Stimulated activated CD8-positive, alpha-beta memory T cell treated with anti-CD3 and anti-CD28 coated beads, Interleukin-7, amount 100 ng/mL, for 48 hours (primary cell): ENCODE measurements at places on chromosomes 5 and 9.

DNA sequence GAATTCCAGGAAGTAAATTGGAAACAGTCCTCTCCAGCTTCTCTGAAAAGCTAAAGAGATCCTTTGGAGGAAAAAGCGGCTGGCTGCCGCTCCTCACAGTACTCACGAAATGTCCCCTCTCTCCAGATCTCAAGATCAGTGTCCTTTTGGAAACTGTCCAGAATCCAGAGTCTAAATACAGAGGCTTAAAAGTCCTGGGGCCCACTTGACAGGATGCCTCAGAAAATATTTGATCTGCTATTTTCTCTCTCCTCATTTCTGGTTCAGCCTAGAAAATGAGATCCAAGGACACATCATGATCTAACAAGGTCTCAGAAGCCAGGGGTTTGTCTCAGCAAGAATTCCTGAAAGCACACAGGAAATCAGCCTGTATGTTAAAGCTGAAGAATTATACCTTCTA, 7.2 kb downstream of the C1QTNF2 start:
- DNase-seq: no peak

GRCh38 chr9:29211580-29212396, 1638.5 kb upstream of the C9orf72 start:
- peak; percentile 20 for DNase-seq

DNA sequence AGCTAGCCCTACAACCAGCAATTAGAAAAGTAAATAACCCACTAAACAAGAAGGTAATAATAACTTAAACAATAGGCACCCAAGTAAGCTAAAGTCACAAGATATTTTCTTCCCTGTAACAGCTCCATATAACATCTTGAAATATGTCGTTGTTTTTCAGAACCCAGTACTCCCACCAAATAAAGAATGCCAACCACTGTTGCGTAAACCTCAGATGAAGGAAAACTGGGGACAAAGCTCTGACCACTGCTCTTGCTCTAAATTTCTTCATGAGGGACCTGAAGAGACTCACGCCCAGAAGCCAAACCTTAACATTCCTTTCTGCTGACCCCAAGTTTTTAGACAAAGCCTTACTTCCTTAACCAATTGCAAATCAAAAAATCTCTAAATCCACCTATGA, 267.7 kb upstream of the GAS1 start:
- no peak for DNase-seq

- no peak for DNase-seq
Measured at GRCh38 chr5:158943057-158943456, 156.7 kb downstream of the EBF1 start.

DNA sequence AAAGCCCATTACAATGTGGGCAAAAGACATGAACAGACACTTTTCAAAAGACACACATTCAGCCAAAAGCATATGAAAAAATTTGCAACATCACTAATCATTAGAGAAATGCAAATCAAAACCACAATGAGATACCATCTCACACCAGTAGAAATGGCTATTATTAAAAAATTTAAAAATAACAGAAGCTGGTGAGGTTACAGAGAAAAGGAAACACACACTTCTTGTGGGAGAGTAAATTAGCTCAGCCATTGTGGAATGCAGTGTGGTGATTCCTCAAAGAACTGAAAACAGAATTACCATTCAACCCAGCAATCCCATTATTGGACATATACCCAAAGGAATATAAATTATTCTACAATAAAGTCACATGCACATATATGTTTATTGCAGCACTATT, 585.2 kb upstream of the TUSC1 start:
- DNase-seq: no peak

DNA sequence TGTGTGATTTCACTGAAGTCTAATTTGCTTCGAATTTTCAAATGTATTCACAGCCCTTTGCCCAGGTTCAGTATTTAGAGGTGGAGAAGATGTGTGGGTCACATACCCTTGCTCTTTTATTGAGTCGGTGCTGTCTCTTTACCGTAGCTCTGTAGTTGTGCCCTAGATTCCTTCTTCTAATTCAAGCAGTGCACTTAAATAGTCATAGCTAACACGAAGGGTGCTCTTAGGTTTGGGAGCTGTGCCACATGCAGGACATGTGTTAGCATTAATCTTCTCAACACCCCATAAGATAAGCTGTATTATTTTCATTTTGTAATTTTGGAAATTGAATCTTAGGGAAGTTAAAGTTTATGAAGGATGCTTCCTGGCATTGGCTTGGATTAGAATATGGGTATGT, 293.3 kb downstream of the MAST4 start:
- DNase-seq: no peak

DNA sequence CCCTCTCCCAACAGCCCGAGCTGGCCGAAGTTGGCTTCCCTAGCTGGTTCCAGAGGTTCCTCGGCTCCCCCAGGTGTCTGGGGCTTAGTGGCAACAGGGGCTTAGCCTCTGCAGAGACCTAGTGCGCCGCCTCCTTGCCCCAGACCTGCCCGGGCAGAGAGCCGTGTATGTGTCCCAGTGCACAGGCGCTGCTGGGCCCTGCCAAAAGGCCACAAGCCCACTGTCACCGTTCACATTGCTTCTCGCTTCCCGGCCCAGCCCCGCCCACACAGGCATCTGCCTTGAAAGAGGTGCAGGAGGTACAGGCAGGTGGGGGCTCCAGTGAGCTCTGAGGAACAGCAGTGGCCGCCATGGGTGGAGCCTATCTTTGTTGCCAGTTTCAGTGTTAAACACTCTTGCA, 2.5 kb upstream of the CACFD1 start:
- no peak for DNase-seq

GRCh38 chr5:171624396-171624795, 161.2 kb upstream of the SMIM23 start:
- DNase-seq: no peak

DNA sequence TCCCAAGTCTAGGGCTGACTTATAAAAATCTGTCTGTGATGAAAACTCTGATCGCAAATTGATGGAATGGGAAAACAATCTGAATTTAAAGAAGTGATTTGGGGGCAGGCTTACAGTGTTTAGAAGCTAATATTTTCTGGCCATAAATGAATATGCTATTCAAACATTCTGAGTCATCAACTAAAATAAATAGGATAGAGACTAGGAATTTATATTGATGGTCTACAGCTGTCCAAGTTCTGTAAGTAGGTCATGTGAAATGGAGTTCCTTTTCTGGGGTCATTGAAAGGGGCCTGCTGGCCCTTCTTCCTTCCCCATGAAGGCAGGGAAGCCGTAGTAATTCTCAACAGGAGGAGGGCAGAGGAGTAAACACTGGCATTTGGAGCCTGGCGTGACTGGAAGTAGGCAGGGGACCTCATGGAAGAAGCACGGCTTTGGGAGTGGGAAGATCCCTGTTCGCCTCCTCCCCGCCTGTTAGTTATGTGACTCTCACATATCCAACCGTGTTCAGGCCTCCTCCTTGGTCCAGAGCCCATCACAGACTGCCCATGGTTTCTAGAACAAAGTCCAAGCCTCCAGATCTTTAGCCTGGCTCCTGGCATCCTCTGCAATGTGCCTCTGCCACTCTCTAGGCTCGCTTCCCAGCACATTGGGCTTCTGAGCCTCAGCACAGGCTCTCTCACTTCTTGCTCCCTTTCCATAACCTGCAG, 31.7 kb downstream of the ALG2 start:
- DNase-seq: no peak

- DNase-seq: no peak
Measured at GRCh38 chr9:98977246-98977714, 33.6 kb downstream of the COL15A1 start.

GRCh38 chr5:143501310-143502044, 98.0 kb upstream of the NR3C1 start:
- no peak for DNase-seq

GRCh38 chr9:114344188-114344566, 14.5 kb downstream of the ORM2 start:
- DNase-seq: no peak

DNA sequence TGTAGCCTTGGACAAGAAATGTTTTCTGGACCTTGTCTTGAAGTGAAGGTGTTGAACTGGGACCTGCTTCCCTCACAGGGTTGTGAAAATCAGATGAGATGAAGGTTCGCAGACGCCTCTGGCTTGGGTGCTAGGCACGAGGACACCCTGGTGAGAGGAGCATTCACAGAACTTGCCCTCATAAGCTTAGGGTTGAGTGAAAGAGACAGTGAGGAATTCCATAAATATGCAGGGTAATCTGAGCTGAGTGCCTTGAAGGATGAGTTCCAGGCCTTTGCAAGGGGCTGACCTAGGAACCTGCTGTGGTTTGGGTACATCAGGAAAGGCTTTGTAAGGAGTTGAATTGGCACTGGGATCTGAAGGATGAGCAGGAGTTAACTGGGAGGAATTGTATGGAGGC, 75.7 kb upstream of the SAP30L start:
- no peak for DNase-seq

DNA sequence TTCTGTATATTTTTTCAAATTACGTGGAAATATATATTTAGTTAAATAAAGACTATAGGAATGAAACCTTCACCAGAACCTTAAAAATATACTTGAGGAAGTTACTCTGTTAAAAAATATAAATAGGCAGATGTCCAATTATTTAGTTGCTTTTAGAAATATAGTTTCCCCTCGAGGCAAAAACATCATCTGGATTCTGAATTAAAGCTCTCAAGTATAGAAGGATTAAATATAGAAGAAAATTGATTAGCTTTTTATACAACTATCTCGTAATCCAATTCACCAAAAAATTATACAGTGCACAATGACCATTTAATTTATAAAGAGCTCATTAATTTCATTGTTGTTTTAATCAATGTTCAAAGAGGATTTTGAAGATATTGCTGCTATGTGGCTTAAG, 601.4 kb downstream of the GABRG2 start:
- DNase-seq: no peak

- DNase-seq: no peak
Measured at GRCh38 chr9:2755285-2755684, 38.0 kb downstream of the KCNV2 start.

- DNase-seq: no peak
Measured at GRCh38 chr5:179866241-179867078, 7.8 kb upstream of the MRNIP start.

GRCh38 chr9:87307848-87308247, 189.8 kb upstream of the DAPK1 start:
- no peak for DNase-seq

DNA sequence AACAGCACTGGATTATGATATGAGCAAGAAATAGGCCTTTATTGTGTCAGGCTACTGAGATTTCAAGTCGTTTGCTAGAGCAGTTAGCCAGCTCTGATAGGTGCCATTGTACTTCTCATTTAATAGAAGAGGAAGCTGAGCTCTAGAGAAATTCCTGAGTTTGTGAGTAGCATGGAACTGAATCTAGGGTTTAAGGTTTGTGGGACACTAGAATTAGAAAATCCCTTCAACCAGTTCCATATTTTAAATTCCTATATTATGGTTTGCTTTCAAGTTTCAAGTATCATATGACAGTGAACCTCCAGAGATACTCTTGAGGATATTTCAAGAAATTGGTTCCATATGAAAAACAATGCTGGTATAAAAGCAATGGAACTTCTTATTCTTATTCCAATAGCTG, 87.6 kb downstream of the ANKRD55 start:
- DNase-seq: no peak

DNA sequence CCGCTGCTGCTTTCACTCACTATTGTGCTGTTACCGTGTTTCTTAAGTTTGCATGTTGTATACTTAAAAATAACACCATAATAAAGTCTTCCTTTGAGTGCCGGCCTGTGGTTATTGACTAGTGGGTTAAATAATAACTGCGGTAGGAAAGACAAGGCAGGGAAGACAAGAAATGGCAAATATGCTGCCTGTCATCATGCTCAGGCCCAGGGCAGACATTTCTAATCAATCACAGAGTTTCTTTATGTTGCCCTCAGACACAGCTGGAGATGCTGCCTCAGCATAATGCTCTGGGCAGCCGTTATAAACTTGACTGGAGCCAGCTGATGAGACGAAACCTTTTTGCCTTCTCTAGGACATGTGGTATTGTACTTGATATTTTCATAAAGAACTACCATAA, 215.0 kb downstream of the GAPVD1 start:
- DNase-seq: no peak

GRCh38 chr5:64229163-64229774, 63.6 kb downstream of the RNF180 start:
- DNase-seq: no peak
